Hematopoietic multipotent progenitor cell treated with erythropoietin and hydrocortisone succinate and interleukin-3 and kit ligand, for 17 days (in vitro differentiated cells): ENCODE measurements at places on chromosomes 16 and 17.

DNA sequence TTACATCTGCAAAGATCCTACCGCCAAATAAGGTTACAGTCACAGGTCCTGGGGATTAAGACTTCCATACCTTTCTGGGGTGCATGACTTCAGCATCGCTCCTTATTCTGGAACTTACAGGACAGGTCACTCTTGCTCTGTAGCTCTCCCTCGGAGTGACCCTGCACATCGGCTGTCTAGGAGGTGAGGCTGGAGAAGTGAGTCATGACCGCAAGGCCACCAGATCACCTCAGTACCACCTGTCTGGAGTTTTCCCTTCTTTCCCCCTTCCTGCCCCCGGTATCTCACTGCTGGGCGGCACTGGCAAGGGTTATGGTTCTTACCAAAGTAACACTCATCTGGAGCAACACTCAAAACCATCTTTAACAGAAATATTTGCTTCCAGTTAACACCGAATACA lies 374.8 kb downstream of the SLC39A11 start:
- DNase-seq: no peak

GRCh38 chr17:496761-497160 lies 144.2 kb upstream of the RPH3AL start:
- no peak for DNase-seq

DNA sequence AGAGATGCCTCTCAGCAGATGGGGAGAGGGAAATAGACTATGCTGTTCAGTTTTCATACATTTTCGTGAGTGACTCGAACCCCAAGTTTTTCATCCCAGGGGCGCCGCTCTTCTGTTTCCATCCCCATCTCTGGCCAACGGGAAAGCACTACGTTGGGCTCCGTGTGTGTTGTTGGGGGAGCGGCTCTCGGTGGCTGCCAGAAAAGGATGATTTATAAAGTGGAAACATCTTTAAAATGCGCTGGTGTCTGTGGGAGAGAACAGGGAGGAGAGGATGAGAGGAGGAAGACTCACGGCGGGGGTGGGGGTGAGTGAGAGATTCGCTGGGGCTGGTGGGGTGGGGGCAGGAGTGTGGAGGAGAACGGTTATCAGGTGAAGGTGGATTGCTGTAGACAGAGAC lies 5.8 kb downstream of the TBX4 start:
- no peak for DNase-seq

- no peak for DNase-seq
Observed at GRCh38 chr17:40309031-40309948, at the start of gene RARA. TSS of gene RARA (plus strand) at chr17:40309180. CDS start at chr17:40331219, 22,039 bp downstream.

DNA sequence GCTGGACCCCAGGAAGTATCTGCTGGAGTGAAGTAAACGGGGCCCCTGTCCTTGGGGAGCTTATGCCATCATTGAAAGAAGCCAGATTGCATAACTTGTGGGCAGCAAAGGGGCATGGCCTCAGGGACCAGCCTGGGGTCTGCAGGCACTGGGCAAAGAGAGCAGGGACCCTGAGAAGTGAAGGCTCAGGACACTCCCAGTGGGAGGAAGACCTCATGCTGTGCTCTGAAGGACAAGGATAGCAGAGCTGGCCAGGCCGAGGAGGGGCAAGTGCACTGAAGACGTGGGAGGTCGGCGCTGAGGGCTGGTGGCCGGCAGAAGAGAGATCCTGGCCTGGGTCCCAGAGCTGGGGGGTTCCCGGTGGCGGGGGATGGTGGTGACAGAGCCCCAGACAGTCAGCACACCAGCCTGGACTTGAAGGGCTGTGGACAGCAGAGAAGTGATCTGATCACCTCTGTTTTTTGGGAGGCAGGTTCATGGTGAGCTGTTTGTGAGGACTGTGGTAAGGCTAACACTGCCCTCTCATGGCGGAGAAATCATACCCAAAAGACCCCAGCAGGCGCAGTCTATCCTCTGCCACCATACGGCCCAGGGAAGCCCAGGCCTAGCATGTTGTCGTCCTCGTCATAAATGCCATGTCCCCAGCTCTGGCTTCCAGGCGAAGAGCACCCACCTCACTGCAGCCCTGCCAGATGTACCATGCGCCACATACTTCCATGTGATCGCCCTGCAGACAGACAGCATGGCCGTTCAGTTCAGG lies 7.1 kb upstream of the CNP start:
- peak; percentile 62 for DNase-seq

DNA sequence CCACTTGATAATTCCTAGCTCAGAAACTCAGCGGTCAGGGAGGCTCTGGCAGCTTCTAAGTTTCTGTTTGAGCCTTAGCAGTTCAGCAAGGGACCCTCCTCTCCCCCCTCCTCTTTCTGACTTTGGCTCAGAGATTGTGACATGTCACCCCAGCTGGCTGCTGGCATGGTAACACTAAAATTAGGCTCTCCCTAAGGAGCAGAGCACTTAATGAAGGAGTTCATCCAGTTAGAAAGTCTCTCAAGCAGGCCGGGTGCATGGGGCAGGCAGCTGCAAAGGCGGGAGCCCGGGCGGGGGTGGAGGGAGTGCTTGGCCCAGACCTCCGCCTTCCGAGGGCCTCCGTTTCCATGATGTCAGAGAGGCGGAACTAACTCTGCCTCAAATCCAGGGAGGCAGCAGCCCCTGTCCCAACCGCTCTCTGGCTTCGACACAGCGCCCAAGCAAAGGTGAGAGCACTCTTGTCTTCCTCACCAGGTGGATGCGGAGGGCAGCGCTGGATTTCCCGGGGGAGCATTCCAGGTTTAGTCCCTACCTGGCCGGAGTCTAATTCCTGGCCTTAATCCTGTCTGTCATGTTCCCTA lies 128.0 kb upstream of the PLCG2 start:
- DNase-seq: no peak

- DNase-seq: no peak
Observed at GRCh38 chr16:24324421-24324820, 68.3 kb downstream of the CACNG3 start.

DNA sequence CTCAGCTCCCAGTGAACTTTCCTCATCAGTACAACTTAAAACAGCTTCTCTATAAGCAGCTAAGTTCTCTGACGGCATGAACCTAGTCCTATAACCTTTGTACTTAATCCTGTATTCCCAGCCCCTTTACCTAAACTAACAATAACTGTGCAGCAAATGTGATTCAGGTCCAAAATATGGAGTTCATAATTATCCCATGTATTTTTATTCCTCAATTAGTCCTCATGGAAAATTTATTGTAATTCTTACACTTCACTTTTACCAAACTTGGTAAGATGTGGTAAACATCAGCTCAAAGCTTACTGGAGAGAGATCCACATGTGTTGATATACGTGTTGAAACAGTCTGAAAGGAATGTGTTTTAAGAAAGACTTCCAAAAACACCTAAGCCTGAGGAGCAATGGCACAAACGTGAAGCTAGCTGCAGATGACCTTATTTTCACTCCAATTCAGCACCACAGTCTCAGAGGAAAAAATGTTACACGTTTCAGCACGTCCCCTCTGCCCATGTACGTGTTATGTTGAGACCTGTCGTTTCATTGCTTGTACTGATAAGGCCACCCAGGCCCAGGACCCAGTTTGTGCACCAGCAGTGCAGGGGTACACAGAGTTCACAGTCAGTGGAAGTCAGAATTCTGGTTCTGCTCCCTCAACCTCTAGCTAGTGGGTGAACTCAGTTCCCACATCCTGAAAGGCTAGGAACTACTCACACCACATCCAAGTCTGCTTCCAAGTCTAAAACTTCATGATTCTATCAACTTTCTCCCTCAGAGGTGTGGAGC lies 7.1 kb downstream of the USP31 start:
- DNase-seq: no peak

- no peak for DNase-seq
Observed at GRCh38 chr17:68357886-68358285, 66.6 kb downstream of the ARSG start.

GRCh38 chr17:75604034-75604695 lies 16.6 kb downstream of the MYO15B start:
- DNase-seq: no peak

DNA sequence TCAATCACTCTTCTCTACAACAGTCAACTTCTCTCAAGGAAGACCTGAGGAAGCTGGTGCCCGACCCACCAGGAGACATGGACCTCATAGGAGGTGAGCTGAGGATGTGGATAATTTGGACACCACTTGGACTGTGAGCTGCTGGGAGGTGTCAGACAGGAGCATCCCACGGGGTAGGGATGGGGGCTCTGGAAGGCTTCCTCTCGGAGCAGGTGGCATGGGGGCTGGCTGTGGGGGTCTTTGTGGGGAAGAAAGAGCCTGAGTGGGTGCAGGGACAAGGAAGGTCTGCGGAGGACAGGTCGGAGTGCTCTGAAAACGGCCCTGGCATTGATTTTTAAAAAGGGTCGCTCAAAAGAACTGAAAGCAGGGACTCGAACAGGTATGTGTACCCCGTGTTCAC lies 64.0 kb downstream of the TBC1D16 start:
- DNase-seq: no peak

- no peak for DNase-seq
Observed at GRCh38 chr16:81520560-81521135, 76.0 kb downstream of the CMIP start.

DNA sequence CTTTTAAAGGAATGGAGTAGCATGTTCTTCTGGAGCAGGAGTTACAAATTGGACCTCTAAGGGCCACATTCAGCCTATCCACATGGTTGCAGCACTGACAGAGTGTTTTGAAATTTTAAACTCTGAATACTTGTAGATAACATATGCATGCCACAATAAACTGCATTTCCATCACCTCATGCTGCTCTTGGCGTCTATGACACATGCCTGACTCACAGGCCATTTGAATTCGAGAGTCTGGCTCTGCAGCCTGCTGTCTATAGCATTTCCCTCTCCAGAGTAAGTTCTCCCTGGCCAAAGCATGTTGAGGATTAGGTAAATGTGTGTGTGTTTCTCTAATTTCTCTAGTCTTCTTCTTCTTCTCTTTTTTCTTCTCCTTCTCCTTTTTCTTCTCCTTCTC lies 28.7 kb upstream of the MYOCD start:
- DNase-seq: no peak

- DNase-seq: no peak
Observed at GRCh38 chr17:76811834-76812233, 56.4 kb upstream of the MGAT5B start.

DNA sequence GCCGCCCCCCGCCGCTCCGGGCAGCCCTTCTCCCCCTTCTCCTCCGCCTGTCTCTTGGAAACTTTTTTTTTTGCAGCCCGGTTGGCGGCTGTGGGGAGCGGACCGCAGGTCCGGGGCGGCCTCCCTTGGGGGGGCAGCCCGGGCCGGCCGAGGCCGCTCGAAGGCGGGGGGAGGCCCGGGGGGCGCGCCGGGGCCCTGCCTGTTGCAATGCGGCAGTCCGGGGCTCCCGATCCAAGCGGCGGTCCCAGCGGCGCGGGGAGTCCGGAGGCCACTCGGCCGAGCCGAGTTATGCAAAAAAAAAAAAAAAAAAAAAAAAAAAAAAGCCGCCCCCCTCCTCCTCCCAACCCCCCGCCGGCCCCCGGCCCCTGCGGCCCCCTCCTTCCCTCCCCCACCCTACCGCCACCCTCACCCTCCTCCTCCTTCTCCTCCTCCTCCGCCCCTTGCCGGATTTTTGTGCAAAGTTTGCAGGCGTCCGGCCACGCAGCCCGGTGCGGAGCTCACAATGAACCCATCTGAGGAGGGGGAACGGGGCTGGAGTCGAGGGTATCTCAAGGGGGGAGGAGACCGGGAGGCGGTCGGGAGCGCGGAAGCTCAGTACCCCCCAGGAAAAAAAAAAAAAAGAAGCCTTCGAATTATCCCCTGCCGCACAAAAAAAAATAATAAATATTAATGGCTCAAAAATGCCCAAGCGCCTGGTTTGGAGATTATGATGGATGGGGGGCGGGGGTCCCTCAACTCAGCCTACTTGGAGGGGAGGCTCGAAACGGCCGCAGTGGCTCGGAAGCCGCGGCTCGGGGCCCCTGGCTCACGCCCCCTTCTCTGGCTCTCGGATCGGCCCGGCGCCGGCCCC lies at the start of gene ZNF423:
ZNF423 (minus strand) TSS at position 291 of the 850 bp plus-strand sequence. CDS start 338 bp downstream, outside the sequence.
- DNase-seq: no peak

DNA sequence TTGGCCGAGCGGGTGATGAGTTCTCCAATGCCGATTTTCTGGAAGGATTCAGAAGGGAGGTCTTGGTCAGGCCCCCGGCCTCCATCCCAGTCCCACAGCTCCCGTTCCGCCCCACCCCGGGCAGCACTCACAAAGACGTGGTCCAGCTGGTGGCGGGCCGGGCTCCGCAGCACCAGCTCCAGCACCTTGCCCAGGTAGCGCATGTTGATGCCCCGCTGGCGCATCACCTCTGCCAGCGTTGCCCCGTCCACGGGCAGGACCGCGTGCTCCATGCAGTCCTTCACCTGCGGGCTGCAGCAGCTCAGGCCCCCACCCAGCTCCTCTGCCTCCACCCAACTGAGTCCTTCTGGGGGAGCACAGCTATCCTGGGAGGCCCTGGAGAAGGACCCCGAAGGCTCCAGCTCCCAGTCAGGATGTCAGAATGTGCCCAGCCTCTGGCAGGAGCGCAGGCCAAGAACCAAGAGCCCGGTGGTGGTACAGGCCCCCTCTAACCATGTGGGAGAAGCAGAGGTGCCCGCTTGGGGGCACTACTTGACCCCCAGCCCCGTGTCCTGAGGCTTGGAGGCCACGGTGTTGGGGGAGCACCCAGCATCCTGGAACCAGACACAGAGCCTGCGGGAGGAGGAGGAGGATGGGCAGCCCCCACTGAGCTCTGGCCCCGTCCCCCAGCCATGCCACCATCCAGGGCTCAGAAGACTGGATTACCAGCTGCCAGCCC lies 16.2 kb downstream of the CLUH start:
- DNase-seq: no peak

DNA sequence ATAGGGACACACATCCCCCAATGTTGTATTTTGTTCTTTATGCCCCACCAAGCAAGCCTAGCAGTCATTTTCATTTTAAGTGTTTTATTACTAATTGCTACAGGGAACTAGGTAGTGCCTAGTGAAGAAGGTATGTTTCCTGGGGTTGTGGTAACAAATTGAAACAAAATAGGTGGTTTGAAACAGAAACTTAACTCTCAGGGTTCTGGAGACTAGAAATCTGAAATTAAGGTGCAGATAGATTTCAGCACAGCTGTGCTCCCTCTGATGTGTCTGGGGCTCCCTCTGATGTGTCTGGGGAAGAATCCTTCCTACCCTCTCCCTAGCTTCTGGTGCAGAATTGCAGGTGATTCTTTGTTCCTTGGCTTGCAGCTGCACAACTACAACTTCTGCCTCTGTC lies 390.1 kb downstream of the ZFHX3 start:
- DNase-seq: no peak

DNA sequence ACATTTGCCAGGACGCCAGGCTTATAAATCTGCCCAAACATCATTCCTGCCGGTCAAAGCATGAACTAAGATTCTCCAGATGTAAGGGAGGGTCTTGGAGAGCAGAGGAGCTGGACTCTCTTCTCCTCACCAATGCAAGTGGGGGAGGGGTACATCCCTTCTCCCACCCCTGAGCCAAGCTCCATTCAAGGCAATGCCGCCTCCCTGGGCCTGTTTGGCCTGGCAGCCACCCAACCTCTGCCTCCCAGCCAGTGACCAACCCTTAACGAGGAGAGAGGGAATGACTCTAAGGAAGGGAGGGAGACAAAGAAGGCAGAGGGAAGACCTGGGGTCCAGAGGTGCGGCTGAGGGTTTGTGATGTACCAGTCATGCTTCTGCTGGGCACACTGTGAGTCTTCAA lies 13.8 kb downstream of the C17orf50 start:
- no peak for DNase-seq

GRCh38 chr17:72587773-72588511 lies 467.1 kb downstream of the SOX9 start:
- no peak for DNase-seq

GRCh38 chr17:74362810-74363498 lies 1.3 kb upstream of the BTBD17 start:
- no peak for DNase-seq

- no peak for DNase-seq
Observed at GRCh38 chr17:4766201-4766600, 5.5 kb upstream of the TM4SF5 start.
